ENCODE measurements at places on chromosomes 6 and 20.

DNA sequence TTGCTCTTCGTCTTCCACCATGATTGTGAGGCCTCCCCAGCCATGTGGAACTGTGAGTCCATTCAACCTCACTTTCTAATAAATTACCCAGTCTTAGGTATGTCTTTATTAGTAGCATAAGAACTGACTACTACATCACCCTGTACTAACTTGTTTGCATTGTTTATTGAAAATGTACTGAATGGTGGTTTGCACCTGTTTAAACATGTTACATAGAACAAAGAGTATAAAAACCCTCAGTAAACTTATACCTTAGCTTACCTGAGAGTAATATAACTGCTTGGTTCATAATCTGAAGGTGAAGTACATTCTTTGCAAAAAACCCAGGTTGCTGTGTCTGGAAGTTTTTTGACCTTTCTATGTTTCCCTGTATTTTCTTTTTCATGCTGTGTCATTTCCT lies 777.8 kb downstream of the TBC1D32 start:
- DNase-seq: no peak

GRCh38 chr6:11282875-11283274 lies 50.4 kb upstream of the NEDD9 start:
- DNase-seq: no peak

GRCh38 chr20:61956396-61957342 lies 109.0 kb downstream of the TAF4 start:
- no peak for DNase-seq

GRCh38 chr6:42796171-42796570 lies 14.3 kb downstream of the BICRAL start:
- DNase-seq: no peak

GRCh38 chr20:13552061-13552460 lies 86.7 kb downstream of the TASP1 start:
- no peak for DNase-seq

- DNase-seq: no peak
Measured at GRCh38 chr20:51497542-51498467, 44.7 kb downstream of the NFATC2 start.

GRCh38 chr6:703552-703951 lies 10.6 kb upstream of the EXOC2 start:
- no peak for DNase-seq

DNA sequence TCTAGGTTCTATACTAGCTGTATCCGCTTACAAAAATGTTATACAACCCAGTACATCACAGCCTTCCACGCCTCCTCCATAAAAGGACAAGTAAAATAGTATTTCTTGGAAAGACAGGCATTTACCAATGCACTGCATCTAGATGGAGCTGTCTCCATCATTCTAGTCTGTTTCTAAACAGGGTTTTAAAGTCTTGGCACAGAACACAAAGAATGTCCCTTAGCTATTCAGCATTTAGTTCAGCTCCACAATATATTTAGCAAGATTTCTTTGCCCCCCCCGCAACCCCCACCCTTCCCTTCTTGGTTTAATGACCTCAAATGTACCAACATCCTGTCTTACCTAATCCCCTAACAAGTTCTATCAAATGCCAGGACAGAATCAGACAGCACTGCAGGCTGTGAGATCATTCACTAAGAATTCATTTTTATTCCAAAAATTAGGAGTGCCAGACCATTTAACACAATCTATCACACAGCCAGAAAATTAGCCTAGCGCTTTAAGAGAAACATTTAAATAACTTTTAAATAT lies 198.6 kb downstream of the BACH2 start:
- no peak for DNase-seq

GRCh38 chr20:19511931-19512330 lies 246.1 kb upstream of the RIN2 start:
- DNase-seq: no peak

GRCh38 chr6:1188199-1188598 lies 123.7 kb upstream of the FOXQ1 start:
- DNase-seq: no peak

GRCh38 chr6:20846602-20847028 lies 312.4 kb downstream of the CDKAL1 start:
- no peak for DNase-seq

DNA sequence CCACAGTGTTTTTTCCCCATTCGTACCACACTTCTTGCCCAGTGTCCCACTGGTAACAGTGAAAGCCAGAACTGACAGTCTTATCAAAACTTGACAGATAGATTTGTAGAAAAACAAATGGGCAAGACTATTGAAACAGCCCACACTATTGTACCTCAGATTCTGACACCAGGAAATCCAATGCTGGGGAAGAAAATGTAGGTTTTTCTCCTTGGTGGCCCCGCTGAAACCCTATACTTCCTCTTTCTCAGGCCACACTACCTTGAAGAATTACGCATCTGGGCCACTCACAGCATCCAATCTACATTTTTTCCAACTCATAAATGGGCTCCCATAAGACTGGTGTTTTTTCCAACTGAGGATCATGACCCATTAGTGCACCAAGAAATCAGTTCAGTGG lies 90.9 kb upstream of the HDDC2 start:
- DNase-seq: no peak

DNA sequence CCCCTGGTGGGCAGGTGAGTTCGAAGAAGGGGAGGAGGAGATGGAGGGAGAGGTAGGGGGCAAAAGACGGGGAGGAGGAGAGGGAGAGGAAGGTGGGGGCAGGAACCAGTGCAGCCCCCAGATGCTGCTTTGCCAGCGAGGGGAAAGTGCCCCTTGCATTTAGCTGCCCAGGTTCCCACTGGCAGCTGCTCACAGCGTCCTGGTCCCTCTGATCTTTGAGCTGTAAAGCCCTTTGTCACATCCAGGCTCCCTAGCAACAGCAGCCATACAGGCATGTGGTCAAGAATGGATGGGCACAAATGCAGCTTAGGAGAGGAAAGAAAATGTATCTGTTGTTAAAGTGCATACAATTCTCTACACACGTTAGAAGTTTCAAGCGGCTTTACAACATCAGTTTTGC lies 160.9 kb downstream of the CD83 start:
- no peak for DNase-seq

DNA sequence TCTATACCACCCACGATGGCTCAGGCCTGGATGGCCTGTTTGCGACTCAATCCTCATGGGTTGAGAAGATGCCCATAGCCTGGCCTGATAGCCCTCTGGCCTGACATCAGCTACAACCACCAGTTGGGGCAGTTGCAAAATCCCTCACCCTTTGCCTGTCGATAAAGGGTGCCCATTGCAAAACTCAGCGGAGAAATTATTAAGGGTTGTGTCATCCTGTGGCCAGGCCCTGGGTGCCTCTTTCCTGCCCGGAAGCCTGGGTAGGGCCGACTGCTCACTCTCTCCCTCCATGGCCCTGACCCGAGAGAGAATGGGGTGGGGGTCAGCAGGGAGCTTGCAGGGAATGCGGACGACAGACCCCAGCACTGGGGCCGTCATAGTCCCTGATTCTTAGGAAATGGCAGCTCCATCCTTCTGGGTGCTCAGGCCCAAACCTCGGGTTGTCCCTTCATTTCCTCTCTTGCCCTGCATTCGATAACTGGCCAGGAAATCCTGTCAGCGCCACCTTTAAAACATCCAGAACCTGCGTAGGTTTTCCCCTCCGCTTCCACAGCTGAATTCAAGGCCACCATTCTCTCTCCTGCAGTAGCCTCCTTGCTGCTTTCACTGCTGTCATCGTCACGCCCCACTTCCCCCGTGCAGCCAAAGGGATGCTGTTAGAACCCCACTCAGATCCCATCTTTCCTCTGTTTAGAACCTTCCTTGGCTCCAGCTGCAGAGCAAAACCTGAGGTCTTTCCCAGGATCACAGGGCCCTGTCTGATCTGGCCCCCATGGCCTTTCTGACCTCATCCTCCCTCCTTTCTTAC lies 31.1 kb downstream of the CEBPB start:
- no peak for DNase-seq

- DNase-seq: no peak
Measured at GRCh38 chr6:145715426-145715825, 19.9 kb downstream of the EPM2A start.

DNA sequence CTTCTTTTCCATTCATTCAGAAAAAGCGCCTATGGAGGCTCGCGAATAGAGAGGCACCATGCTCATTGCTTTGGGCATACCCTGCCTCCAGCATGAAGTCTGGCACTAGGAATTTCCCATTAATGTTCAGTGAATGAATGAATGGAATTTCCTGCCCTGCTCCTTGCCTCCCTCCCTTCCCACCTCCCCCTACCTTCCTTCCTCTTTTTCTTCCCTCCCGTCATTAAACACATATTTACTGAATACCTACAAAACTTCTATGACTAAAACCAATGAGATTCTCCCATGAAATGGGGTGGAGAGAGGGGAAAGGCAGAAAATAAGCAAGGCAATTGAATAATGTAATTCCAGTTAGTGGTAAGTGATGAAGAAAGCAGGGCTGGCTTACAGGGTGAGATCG lies 213.8 kb upstream of the AGPAT4 start:
- no peak for DNase-seq

DNA sequence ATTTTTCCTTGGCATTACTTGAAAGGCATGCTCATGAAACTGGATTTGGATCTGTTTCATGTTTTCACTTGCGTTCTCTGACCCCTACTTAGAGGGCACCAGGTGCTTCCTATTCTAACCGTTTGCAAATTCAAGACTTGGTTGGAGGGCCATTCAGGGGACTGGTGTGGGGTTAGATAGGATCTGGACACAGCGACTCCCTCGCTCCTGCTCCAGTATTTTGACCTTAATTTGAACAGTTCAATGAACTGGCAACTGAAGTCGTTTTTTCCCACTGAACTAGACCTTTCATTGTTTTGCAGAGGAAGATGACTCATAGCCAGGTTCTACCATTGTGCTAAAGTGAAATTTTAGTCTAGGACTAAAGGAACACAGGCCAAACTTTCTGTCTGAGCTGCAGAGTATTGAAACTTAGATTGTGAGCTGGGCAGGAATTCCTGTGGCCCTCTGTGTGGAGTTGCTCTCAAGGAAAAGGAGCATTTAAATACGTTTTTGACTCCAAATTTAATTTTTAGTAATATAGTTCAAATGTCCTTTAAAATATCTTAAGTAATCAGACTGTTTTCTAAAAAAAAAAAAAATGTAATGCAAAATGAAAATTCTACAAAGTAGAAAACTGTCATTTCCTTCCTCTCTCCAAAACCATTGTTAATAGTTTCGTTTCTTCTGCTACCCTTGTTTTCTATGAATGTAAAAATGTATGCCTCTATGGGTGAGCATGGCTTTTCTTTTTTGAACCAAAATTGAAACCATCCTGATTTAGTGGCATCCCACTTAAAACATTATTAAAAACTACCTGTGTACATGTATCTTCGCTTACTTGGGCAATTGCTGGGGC lies 64.8 kb downstream of the UTRN start:
- DNase-seq: no peak

DNA sequence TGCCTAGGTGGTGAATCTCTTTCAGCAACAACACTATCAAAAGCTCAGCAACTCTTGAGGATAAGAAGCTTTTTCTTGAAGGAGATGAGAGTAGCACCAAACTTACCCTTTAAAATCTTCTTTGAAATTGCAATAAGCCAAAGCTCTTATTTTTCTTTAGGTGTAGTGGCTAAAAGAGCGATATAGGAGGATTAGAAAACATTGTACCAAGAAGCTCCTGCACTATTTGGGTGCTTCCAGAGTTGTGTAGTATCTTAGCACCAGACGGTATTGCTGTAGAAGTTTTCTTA lies 1.2 kb downstream of the FUT9 start:
- no peak for DNase-seq

- DNase-seq: no peak
Measured at GRCh38 chr20:61027218-61027617, 224.8 kb upstream of the CDH4 start.

GRCh38 chr6:112933947-112934346 lies 586.8 kb downstream of the RFPL4B start:
- DNase-seq: no peak

- no peak for DNase-seq
Measured at GRCh38 chr20:5855939-5856338, 94.4 kb downstream of the TRMT6 start.

GRCh38 chr6:87789198-87789899 lies 87.3 kb upstream of the AKIRIN2 start:
- DNase-seq: no peak

GRCh38 chr6:11917951-11918738 lies 94.0 kb upstream of the HIVEP1 start:
- no peak for DNase-seq

DNA sequence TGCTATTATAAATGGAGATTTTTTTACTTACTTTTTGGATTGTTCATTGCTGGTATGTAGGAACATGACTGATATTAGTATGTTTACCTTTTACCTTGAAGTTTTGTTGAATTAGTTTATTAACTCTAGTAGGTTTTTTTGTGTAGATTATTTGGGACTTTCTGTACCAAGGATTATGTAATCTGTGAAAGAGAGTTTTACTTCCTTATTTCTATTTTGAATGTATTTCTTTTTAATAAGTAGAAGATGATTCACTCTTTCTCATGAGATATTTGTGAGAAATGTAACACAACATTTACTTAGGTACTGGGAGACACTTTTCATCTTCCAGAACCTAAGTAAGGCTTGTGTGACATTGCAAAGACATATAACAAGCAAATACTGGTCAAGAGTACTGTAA lies 473.9 kb upstream of the HS3ST5 start:
- no peak for DNase-seq

GRCh38 chr6:70874181-70874913 lies 82.5 kb downstream of the B3GAT2 start:
- no peak for DNase-seq

- no peak for DNase-seq
Measured at GRCh38 chr6:148839044-148839443, 92.2 kb downstream of the UST start.

- DNase-seq: no peak
Measured at GRCh38 chr6:1029141-1029540, 282.8 kb upstream of the FOXQ1 start.

GRCh38 chr6:128558924-128559323 lies 38.5 kb upstream of the PTPRK start:
- DNase-seq: no peak

DNA sequence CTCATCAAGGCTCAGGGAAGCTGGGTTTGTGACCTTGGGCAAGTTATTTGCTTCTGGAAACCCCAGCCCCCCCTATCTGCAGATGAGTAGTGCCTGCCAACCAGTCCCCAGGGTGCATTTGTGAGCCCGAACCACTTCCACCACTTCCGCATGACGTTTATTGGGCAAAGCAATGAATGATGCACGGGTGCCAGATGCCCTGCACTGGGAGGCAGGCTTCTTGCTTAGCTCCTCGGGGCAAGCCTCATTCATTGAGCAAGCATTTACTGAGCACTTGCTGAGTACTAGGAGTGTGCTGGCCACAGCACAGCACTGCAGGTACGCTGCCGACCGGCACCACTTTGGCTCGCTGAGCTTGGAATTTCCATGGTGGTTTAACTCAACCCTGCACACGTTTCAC lies 60.2 kb downstream of the GNAS-AS1 start:
- DNase-seq: peak; percentile 55

- no peak for DNase-seq
Measured at GRCh38 chr6:95882371-95882770, 133.4 kb upstream of the FUT9 start.

- DNase-seq: no peak
Measured at GRCh38 chr6:102216232-102216631, 822.7 kb downstream of the GRIK2 start.

DNA sequence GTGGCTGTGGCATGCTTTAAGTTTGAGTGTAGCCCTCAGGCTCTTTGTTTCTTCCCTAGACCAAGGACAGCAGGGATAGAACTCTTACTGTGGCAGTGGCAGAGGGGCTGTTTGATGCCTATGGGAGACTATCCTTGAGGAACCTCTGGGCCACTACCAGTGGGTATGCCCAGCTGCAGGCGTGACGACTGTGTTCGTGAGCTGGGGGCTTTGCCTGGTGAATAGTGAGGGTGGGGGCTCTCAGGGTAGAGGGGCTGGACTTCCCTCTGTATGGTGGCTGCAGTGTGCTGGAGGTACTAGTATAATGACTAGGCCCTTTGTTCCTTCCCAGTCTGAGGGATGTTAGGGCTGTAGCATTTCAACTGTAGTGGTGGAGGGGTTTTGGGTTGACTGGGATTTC lies 1242.0 kb downstream of the KHDRBS2 start:
- DNase-seq: no peak
